ENCODE measurements at places on chromosomes 3 and 15. TPM values are rescaled to one million over a fixed set of nuclear protein-coding genes. Genes with fewer than 3 reads are reported as not detected.

The DAZL gene
- total RNA-seq: not detected

The TUBGCP5 gene
- total RNA-seq: 21.8 TPM

The P3H2 gene
- total RNA-seq: 41.9 TPM

The RHCG gene
- total RNA-seq: 23.6 TPM

The TMCC1 gene
- 28.6 TPM for total RNA-seq

The SAMMSON gene
- not detected for total RNA-seq

The GOLGA6L7 gene
- total RNA-seq: not detected

The TPM1 gene
- total RNA-seq: 82.1 TPM

The RBPMS2 gene
- total RNA-seq: 1.1 TPM

The PLS1 gene
- total RNA-seq: 6.6 TPM

The GPR62 gene
- total RNA-seq: not detected

The LRRC31 gene
- not detected for total RNA-seq

The MKRN2OS gene
- 2.2 TPM for total RNA-seq

The KLHL40 gene
- not detected for total RNA-seq

The GOLGA8J gene
- total RNA-seq: not detected

The PLD1 gene
- 45.6 TPM for total RNA-seq

The WDR49 gene
- not detected for total RNA-seq

The ANKUB1 gene
- total RNA-seq: not detected

The AADAC gene
- total RNA-seq: 6.2 TPM

The A4GNT gene
- total RNA-seq: not detected

Measured in lower leg skin (tissue), 4 donors.